Stromal cell of bone marrow (primary cell): ENCODE measurements at places on chromosomes 1 and 21.

DNA sequence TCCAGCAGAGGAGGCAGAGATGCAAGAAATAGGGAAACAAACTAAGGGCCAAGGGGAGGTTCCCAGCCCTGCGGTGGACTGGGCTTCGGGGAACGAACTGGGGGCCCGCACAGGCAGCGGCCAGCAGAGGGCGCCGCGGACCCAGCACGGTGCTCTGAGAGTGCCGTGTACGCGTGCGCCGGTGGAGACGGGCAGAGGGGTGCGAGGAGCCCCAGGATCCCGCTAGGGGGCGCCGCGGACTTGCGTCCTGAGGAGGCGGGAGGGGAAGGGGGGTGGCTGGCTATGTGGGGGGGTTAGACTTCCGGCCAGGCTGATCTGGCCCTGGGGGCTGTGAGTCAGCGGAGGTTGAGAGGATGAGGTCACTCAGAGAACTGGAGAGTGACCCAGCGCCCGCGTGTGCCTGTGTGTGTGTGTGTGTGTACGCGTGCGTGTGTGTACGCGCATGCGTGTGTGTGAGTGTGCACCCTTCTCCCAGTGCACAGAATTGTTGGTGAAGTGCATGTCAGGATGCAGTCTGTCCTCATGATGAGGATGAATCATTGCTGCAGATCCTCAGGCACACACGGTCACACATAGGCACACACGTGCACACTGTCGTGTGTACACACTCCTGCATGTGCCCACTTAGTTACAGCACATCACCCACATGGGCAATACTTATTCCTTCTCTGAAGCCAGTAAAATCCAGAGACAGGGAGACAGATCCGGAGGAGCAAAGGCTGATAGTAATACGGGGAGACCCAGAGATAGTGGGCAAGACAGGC is 17.0 kb downstream of the NES start:
- peak; percentile 96 for DNase-seq

- no peak for DNase-seq
Measured at GRCh38 chr1:63936801-63937200, 163.0 kb downstream of the ROR1 start.

DNA sequence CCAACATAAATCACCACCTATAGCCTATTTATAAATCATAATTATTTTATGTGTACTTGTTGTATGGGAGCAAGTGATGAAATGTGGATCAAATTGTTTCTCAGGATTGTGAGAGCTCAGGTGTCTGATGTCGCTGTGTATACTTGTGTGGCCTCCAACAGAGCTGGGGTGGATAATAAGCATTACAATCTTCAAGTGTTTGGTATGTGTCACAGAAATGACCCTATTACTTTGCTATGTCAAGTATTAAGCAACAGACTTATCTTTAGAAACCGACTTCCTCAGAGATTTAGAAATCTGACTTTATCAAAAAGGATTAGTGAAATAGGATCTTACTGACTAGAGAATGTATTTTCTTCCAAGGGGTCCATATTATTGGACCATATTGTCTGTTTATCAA is 280.9 kb downstream of the TPR start:
- no peak for DNase-seq

- DNase-seq = no peak
Measured at GRCh38 chr1:226433341-226433720, 25.4 kb upstream of the PARP1 start.

GRCh38 chr1:69269491-69269890 is 298.2 kb upstream of the LRRC7 start:
- DNase-seq = no peak

DNA sequence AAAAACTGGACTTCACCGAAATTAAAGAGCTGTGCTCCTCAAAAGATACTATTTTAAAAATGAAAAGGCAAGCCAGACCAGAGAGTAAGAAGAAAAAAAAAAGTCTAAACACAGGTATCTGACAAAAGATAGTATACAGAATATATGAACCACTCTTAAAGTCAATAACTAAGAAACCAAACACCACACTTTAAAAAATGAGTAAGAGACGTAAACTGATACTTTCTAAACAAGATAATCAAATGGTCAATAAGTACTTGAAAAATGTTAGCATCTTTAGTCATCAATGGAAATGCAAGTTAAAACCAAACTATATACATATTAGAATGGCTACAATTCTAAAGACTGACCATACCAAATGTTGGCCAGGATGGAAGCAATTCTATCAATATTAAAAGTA is 77.6 kb downstream of the EVI5 start:
- DNase-seq = no peak

- peak; percentile 21 for DNase-seq
Measured at GRCh38 chr1:46094471-46095005, 37.9 kb downstream of the PIK3R3 start.

- peak; percentile 53 for DNase-seq
Measured at GRCh38 chr1:15046487-15047165, 106.9 kb upstream of the TMEM51 start.

- no peak for DNase-seq
Measured at GRCh38 chr1:31900790-31901189, 37.4 kb downstream of the PTP4A2 start.

DNA sequence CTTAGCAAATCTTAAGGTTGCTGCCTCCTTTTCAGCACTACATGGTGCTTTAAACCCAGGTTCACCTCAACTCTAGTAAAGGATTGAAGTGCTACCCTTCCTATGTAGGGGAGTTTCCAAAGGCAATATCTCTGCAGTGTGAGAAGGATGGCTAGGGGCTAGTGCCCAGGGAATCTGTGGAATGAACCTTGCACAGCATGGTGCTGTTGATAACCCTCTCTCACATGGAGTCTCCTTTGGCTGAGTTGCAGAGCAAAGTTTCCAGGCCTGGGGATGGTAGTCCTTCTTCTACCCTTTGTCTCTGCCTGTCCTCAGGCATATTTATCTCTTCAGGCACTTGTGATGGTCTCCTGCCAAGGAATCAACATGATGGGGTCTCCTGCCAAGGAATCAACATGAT is 59.4 kb downstream of the AXDND1 start:
- no peak for DNase-seq

DNA sequence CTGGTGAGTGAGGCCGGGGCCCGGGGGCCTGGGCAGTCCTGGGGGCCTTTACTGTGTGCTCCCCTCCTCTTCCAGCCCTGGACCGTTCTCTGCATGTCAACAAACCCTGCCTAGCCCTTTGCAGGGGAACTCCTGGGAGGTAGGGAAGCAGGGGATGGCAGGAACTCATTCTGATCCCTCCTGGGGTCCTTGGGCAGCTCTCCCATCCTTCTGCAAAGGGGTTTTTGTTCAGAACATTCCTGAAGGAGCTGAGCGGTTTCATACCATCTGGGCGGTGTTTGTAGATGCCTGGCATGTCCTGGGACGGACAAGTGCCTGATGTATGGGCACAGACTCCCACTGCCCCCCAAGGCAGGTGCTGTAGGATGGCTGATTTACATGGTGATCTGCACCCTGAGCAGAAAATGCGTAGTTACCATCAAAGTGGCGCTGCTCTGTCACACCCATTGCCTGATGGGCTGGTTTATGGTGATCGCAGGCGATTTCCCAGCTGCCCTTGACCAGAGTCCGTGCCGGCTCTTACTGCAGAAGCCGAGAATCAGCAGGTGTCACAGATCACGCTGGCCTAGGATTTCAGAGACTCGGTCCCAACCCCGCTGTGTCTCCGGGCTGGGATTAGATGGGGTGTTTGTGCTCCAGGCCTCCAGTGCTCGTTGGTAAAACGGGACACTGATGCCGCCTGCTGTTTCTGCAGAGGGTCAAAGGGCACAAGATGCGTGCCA is 71.6 kb upstream of the TRAPPC10 start:
- no peak for DNase-seq

DNA sequence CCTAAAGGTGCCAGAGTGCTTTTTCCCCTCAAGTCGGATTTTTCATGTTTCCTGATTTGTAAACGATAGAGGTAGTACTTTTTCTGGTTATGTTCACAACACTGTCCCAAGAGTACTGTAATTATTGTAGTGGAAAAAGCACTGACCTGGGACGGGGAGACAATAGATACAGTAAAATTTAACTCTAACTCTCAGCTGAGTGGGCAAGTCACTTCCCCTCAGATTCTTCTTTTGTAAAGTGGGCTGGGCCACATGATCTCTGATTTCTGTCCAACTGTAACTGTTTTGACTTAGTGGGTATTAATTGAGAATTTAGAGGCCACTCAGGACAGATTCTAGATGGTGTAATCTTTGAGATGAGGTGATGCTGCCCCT is 19.1 kb downstream of the MARCKSL1 start:
- DNase-seq = no peak

DNA sequence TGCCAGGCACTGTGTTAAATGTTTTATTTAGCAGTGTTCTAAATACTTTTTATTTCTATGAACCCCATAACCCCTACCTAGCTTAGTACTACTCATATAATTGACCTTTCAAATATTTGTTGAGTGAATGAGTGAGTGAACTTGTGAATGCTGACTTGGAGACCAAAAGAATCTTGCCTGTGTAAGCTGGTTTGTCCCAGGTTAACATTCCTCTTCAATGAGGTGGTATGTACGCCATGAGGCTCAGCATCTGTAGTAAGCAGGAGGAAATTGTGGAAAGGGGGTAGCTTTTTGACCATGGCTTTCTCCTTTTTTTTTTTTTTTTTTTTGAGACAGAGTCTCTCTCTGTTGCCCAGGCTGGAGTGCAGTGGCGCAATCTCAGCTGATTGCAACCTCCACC is 14.6 kb downstream of the MED18 start:
- no peak for DNase-seq

DNA sequence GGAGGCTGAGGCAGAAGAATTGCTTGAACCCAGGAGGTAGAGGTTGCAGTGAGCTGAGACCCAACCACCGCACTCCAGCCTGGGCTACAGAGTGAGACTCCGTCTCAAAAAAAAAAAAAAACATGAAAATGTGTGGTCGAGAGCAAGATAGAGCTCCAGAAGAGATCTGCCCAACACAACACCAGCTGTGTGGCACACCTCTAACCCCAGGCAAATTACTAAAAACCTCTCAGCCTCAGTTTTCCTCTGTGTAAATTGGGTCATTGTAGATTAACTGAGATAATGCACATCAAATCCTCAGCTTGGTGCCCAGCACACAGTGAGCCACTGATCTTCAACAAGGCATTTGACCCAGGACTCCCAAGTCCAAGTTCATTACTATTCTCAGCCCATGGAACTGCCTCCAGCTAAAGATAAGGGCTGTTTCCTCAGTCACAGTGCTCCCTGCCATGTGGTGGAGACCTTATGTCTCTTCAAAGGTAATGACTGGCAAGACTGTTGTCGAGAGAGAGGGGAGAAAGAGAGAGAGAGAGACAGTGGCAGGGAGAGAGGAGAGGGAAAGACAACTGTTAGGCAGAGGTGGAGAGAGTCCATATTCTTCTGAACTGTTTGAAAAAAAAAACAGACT is 58.1 kb downstream of the PTP4A2 start:
- no peak for DNase-seq
